NCI-H526 treated with DMSO at 0.1 percent for 48 hours (cell line): ENCODE measurements at places on chromosomes 5 and 9.

- no peak for DNase-seq
These were observed 2.9 kb downstream of the FPGS start for GRCh38 chr9:127805620-127806019.

DNA sequence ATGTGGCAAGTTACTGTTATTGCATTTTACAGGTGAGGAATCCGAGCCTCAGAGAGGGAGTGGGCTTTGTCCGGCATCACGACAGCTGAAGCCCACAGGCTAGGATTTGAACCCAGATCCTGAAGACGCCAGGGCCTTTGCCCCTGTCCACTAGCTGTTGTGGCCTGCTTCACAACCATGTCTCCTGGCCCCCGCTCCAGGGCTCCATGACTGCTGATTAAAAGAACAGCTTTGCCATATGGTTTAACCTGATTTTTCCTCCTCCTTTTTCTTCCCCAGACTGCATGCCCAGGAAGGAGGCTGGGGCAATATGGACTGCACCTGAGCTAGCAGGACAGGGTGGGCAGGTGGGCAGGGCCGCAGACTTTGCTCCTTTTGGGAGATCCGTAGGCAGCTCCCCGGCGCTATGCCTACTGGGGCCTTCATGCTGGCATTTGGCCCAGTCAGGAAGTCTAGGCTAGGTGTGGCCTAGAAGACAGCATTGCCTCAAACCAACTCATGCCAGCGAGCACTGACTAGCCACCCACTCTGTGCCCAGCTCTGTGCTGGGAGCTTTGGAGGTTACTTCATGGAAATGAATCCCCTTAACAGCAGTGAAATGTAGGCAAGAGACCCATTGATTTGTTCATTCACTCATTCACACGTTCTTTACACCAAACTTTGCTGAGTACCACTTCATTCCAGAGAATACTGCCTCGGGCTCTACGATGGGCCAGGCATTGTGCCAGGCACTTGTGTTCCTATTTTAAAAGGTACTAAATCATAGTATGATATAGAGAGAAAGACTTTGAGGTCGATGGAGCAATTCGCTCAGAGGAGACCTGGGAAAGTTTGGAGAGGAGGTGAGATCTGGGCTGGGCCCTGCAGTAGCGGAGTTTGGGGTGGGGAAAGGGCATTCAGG is 94.3 kb upstream of the CPEB4 start:
- DNase-seq, result no peak

- no peak for DNase-seq
These were observed 218.4 kb downstream of the SPATA31D1 start for GRCh38 chr9:82206946-82207345.

- DNase-seq, result no peak
These were observed 31.8 kb upstream of the RXRA start for GRCh38 chr9:134294153-134295071.

DNA sequence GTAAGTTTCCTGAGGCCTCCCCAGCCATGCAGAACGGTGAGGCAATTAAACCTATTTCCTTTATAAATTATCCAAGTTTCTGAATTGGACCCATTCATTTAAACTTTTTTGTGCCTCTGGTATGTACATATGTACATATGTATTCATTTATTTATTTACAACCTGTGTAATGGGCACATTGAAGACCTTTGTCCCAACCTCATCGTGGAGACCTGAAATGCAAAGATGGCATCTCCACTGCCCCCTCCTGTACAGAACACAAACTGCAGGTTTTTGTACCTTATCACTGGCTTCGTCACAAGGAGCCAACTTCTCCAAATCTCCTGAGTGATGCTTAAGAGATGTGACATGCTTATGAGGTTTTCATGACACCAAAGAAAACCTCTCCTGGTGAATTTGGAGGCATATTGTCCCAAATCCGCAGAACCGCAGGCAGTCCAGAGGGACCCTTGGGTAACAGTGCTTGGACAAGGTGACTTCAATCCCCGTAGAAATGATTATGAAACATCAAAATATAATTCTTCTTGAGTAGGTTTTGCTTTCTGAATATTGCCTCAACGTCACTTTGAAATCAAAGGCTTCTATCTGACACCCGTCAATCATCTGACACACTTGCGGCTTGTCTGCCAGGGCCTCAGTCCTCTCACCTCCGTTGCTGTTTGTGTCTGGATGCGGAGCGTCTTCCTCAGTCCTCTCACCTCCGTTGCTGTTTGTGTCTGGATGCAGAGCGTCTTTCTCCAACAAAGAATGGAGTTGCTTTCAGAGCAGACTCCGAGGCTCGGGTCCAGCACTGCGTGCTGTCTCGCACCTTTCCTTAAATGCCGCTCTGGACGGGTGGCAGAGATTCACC is 135.0 kb upstream of the IRX4 start:
- DNase-seq, result no peak
